ENCODE measurements at places on chromosomes 3 and 15.
A peak's percentile ranks its signal among the peaks of the same experiment; 100 is the strongest.

- peak; percentile 77 for DNase-seq
Observed at GRCh38 chr3:141710888-141711616, 27.0 kb upstream of the RNF7 start.

DNA sequence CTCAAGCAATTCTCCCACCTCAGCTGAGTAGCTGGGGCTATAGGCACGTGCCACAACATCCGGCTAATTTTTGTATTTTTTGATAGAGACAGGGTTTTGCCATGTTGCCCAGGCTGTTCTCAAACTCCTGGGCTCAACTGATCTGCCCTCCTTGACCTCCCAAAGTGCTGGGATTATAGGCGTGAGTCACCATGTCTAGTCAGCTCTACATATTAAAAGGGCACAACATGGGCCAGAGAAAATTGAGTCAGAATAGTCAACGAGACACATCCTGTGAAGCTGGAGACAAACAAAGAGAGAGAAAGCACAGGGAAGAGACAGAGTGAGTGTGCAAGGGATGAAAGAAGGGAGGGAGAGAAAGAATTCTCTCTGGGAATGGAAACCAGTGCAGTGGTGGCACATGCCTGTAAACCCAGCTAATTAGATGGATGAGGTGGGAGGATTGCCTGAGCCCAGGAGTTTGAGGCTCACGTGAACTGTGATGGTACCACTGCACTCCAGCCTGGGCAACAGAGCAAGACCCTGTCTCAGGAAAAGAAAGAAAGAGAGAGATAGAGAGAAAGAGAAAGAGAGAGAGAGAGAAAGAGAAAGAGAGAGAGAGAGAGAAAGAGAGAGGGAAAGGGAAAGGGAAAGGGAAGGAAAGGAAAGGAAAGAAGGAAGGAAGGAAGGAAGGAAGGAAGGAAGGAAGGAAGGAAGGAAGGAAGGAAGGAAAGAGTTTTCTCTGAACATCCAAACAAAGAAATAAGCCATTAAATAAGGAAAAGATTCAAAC, 107.2 kb upstream of the SLC25A36 start:
- peak; percentile 8 for DNase-seq

DNA sequence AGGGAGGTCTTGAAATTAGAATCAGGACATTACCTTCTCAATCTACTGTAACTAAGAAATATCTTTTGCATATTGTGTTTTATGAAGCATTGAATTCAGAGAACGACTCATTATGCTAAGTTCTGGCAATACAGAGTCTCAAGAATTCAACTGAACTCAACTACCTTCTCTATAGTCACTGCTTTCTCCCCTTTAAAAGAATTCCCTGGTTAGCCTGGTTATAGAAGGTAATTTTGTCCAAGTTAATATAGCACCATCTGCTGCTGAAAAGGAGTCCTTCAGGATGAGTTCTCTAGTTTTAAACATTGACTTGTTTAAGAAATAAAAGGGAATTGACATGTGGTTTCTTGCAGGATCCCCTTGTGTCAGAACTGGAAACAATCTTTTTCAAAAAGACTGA, 60.2 kb downstream of the IL16 start:
- peak; percentile 27 for DNase-seq

GRCh38 chr3:157175691-157176507, 16.0 kb upstream of the CCNL1 start:
- DNase-seq: no peak

- no peak for DNase-seq
Observed at GRCh38 chr15:99172989-99173388, 68.1 kb downstream of the SYNM start.

GRCh38 chr15:73127302-73127936, 75.2 kb downstream of the NEO1 start:
- peak; percentile 7 for DNase-seq

DNA sequence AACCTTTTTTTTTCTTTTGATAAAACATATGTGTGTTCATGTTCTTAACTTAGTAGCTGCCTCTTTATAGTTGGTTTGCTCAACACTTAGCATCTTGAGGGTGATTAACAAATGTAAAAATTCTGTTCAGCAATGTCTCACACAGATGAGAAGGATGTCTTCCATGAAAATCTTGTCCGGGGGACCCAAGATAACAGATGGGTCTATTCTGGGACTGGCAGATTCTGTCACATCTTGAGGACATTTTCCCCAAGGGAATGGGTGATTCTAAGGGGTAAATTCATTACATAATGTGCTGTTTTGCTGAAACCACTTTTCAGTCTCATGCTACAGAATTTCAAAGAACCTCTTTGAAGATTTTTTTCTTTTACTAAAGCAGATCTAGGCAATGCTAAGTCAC, 342.2 kb downstream of the IGSF11 start:
- DNase-seq: no peak
